ENCODE measurements at places on chromosomes 16 and 17.

DNA sequence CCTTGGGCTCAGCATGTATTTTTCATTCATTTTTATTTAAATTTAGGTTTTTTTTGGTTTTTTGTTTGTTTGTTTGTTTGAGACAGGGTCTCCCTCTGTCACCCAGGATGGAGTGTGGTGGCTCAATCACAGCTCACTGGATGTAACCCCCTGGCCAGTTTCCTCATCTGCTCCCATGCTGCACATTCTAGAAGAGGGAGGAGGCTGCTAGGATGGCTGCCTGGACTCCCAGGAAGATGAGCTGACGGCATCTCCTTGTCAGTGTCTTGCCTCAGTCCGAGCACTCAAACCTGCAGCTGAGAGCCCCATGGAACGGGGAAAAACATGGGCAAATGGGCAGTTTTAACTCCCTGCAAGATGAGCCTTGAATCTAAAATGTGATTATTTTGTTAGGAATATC, 7.5 kb downstream of the MEAK7 start:
- no peak overlapping the region for H3K4me3 ChIP-seq
- H3K36me3 ChIP-seq, result peaks cover 37% of the 10 kb centered on the region
- DNase-seq, result no peak
- H3K27ac ChIP-seq, result no peak overlapping the region
- peaks cover 13% of the 10 kb centered on the region for H3K4me1 ChIP-seq

- peaks cover 27% of the 10 kb centered on the region for H3K4me1 ChIP-seq
- no peaks in the 10 kb centered on the region for H3K27me3 ChIP-seq
- H3K27ac ChIP-seq, result peak overlapping the region; percentile 42
- H3K36me3 ChIP-seq, result no peaks in the 10 kb centered on the region
- no peak overlapping the region for H3K4me3 ChIP-seq
Measured at GRCh38 chr17:50123649-50124349, 6.2 kb downstream of the SAMD14 start.

- H3K36me3 ChIP-seq, result no peaks in the 10 kb centered on the region
- no peaks in the 10 kb centered on the region for H3K27me3 ChIP-seq
- peaks cover 2% of the 10 kb centered on the region for H3K4me1 ChIP-seq
- no peak for DNase-seq
- no peak overlapping the region for H3K27ac ChIP-seq
Measured at GRCh38 chr16:84194018-84194417, 3.1 kb downstream of the ADAD2 start.

DNA sequence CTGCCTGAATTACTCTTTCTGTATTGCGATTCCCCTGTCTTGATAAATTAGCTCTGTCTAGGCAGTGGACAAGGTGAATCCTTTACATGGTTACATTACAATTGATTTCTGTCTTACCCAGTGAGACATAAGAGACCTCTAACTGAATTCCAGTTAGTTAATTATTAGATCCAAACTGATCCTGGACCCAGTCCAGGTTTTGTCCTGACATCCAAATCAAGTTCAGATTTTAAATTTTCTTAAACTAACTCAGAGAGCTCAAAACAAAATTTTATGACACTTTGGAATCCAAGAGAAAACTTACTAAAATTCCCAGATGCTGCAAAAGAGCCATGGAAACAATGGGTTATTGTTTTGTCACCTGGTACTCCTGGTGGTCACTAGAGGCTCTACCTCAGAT, 2166.6 kb downstream of the TP53TG3F start:
- H3K4me3 ChIP-seq, result no peak overlapping the region
- no peaks in the 10 kb centered on the region for H3K4me1 ChIP-seq
- no peaks in the 10 kb centered on the region for H3K36me3 ChIP-seq
- DNase-seq, result no peak
- no peak overlapping the region for H3K27ac ChIP-seq

DNA sequence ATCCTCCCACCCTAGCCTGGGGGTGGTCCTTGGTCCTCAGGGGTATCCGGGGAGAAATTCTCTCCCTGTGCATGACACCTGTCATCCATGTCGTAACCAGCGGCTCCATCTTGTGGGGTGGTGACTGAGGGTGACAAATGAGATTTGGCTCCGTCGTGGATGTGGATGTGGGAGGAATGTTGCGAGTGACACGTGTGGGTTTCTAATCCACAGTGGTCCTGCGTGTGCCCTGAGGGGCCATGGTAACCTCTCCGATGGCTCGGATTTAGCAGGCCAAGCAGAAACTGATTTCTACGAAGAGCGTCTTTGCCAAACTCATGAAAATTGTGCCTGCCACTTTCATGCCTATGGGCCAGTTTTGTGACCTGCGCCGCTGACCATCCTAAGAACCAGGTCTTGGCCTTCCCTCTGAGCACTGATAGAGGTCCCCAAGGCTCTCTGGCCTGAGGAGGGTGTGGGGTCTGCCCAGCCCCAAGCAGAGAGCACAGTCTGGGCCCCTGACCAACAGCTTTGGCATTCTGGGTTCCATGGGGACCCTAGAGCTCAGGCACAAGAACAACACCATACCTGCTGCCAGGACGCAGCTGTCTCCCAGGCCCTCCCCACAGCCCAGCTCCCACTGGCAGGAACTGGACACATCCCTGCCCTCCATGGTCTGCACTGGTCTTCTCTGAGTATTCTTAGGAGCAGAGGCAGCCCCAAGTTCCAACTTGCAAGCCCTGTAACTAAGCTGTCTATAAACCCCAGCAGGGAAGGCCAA, 79.0 kb downstream of the AMFR start:
- H3K4me1 ChIP-seq, result peaks cover 5% of the 10 kb centered on the region
- DNase-seq, result no peak
- H3K4me3 ChIP-seq, result no peak overlapping the region
- H3K27me3 ChIP-seq, result no peaks in the 10 kb centered on the region

DNA sequence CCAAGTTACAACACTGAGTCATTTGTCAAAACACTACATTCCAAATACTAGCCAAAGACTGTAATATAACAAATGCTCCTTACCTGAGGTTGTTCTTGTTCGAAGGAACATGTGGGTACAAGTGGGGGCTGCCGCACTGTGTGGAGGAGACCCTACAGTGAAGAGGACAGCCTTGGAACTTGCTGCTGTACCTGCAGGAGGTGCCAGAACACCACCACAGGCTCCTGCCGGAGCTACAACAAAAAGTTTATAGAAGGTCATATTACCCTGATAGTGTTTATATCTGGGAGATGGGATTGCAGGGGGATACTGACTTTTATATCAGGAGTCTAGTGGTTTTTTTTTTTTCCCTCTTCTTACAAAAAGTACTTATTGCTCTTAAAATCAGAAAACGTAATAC, 37.8 kb upstream of the ALDH3A1 start:
- no peak overlapping the region for H3K4me3 ChIP-seq
- no peak overlapping the region for H3K27ac ChIP-seq
- H3K4me1 ChIP-seq, result no peaks in the 10 kb centered on the region
- DNase-seq, result no peak
- H3K27me3 ChIP-seq, result no peaks in the 10 kb centered on the region
- peaks cover 11% of the 10 kb centered on the region for H3K36me3 ChIP-seq

- peaks cover 56% of the 10 kb centered on the region for H3K36me3 ChIP-seq
- no peak overlapping the region for H3K27ac ChIP-seq
- H3K27me3 ChIP-seq, result peaks cover under 1% of the 10 kb centered on the region
- H3K4me3 ChIP-seq, result no peak overlapping the region
Measured at GRCh38 chr17:80998118-80998747, 6.6 kb downstream of the CHMP6 start.

GRCh38 chr16:52494621-52495020, 52.3 kb downstream of the TOX3 start:
- no peaks in the 10 kb centered on the region for H3K4me1 ChIP-seq
- no peak for DNase-seq
- H3K4me3 ChIP-seq, result no peak overlapping the region
- H3K36me3 ChIP-seq, result no peaks in the 10 kb centered on the region
- no peaks in the 10 kb centered on the region for H3K27me3 ChIP-seq

DNA sequence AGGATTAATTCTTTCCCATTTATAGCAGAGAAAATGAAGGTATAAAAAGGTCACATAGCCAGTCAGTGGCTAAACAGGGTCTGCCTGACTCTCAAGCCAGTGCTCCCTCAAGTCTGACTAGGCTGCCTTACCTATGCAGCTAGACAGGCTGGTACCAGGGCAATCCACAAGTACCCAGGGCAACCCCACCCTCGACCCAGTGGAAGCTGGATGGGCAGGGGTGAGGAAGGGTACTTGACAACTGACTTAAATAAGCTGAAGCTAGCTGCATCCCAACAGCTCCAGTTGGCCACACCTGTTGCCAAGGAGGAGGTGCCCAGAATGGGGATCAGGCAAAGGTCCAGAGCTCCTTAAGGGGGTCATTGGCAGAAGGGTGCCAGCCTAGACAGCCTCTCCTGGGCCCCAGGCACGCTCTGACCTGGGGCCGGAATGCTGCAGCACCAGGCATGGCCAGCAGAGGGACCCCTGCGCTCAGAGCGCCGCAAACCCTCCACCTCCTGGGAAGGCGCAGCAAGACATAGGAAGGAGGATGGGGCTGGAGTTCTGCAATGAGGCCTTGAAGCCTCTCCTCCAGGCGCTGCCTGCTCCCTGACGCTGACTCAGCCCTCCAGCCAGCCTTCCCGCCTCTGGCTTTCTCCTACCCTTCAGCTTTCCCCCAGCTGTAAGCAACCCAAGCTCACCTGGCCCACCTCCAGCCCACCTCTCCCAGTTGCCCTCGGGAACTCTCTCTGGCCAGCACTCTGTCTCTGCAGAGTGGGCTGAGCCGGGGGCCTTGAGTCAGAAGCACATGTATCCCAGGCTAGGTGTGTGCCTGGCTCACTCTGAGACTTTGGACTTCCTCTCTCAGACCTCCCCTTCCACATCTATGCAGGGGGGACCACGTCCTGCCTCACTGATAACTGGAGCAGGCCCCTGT, 28.8 kb downstream of the MPP2 start:
- H3K36me3 ChIP-seq, result no peaks in the 10 kb centered on the region
- peak; percentile 91 for DNase-seq
- H3K27me3 ChIP-seq, result no peaks in the 10 kb centered on the region
- H3K27ac ChIP-seq, result no peak overlapping the region

- no peak for DNase-seq
- no peaks in the 10 kb centered on the region for H3K27me3 ChIP-seq
- no peak overlapping the region for H3K27ac ChIP-seq
- H3K36me3 ChIP-seq, result no peaks in the 10 kb centered on the region
Measured at GRCh38 chr17:31692027-31692426, 167.0 kb downstream of the COPRS start.

GRCh38 chr16:64903770-64904169, 218.1 kb downstream of the CDH11 start:
- H3K27ac ChIP-seq, result no peak overlapping the region
- no peak for DNase-seq
- no peak overlapping the region for H3K4me3 ChIP-seq

DNA sequence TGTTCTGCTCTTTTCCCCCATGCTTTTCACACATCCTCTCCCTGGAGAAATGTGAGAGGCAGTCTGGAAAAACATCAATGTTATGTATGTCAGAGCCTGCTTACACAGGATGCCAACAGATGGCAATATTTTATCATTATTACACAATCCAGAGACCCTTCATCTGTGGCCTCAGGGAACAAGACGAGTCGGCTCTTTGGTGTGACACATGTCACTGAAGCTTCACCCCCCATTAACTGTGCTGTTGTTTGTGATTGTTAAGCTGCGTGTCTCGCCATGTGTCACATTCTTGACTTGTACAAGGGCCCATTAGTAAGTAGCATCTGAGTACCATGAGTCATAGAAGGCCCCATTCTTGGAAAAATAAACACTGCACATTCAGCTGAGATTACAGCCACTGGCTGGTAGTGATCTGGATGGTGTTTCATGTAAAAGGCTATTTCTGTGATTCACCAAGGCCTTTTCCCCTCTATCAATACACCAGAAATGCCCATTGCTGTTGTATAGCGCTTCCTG, 682.1 kb upstream of the SOX9 start:
- no peak overlapping the region for H3K4me3 ChIP-seq
- H3K36me3 ChIP-seq, result no peaks in the 10 kb centered on the region
- DNase-seq, result peak; percentile 1
- peak overlapping the region; percentile 52 for H3K27ac ChIP-seq

DNA sequence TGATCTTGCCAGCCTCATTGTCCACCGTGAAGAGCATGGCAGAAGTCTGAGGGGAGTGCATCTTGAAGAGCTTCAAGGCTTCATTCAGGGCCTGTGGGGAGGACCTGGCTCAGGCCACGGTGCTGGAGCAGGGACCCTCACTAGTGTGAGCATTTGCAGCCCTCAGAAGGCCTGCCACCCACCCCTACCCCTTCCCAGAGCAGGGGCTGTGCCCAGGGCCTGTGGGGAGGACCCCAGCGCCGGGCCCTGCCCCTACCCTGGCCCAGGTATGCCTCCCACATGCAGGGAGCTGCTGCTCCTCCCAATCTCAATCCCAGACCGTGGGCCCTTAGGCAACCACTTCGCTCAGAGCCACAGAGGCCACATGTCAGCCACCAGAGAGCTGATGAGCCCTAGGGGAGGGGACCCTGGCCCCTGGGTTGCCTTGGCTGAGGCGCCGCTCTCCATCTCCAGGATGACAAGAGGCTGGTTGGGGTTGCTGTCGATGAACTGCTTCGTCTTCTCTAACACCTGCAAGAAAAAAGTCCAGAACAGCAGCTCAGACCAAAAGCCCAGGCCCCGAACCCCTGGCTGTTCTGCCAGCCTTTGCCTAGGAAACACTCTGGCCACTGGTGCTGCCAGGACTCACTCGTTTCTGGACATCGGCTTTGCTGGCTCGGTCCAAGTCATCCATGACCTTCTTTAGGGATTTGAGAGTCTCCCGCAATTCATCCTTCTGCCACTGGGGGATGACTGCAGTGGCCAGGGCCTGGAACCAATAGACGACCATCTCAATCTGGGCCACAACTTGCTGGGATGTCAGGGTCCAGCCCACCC, 1.8 kb upstream of the EXOSC6 start:
- DNase-seq, result no peak
- no peak overlapping the region for H3K27ac ChIP-seq
- H3K36me3 ChIP-seq, result peaks cover 59% of the 10 kb centered on the region
- H3K4me1 ChIP-seq, result peaks cover 2% of the 10 kb centered on the region

DNA sequence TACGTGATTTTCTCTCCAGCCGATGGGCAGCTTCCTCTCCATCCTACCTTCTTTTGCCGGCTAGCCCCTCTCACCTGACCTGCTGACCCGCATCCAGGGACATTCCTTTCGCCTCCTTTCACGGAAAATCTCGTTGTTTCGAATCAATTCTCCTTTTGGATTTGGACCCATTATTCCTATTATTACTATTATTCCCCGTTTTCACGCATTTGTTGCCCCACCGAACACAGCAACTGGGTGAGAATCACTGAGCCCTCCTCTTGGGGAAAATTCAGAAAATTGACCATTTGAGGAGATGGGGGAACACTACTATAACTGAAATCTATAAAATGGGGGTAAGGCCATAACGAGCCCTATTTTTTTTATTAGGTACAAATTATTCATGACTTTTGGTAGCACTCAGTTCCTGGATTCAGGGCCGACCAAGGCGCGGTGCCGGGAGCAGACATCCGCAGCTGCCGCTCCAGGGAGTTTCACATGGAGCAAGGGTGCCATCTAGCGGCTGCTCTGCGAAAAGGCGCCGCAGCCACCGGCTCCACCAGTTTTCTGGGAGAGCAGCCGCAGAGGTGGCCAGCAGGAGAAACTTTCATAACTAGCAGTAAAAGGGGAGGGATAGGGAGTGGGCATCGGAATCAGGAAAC, 3.3 kb upstream of the HOXB8 start:
- no peak overlapping the region for H3K4me3 ChIP-seq
- DNase-seq, result peak; percentile 84
- H3K27ac ChIP-seq, result no peak overlapping the region
- peaks cover 7% of the 10 kb centered on the region for H3K4me1 ChIP-seq
- peaks cover 90% of the 10 kb centered on the region for H3K27me3 ChIP-seq

Data from trophoblast cell (in vitro differentiated cells and primary cell).